Fibroblast of the conjunctiva (primary cell): ENCODE measurements at places on chromosomes 7 and 10.

GRCh38 chr10:105149371-105149891 is 508.3 kb downstream of the SORCS3 start:
- DNase-seq = no peak

- DNase-seq = no peak
Observed at GRCh38 chr10:386771-387592, 251.7 kb downstream of the ZMYND11 start.

DNA sequence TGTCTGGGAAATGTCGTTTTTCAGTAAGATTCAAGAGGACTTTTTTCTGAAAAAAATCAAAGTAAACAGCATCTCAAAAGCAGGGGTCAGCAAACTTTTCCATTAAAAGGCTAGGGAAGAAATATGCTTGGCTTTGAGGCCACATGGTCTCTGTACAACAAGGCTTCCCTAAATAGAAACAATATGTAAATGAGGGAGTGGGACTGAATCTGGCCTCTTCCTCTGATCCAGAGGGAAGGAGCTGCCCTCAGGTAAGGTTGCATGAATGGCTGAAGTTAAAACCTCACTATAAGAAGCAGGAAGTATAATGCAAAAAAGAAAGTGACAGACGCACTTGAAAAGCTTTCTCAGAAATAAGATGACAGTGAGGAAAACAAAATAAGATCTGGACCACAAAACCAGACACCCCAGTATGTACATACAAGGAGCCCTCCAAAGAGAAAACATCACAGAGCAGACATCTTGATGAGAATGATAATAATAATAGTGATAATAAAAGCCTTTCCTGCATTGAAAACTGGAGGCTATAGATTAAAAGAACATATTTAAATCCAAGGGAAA is 115.2 kb downstream of the PLXNA4 start:
- no peak for DNase-seq

- DNase-seq = no peak
Observed at GRCh38 chr7:61576-62360, 130.6 kb upstream of the FAM20C start.

DNA sequence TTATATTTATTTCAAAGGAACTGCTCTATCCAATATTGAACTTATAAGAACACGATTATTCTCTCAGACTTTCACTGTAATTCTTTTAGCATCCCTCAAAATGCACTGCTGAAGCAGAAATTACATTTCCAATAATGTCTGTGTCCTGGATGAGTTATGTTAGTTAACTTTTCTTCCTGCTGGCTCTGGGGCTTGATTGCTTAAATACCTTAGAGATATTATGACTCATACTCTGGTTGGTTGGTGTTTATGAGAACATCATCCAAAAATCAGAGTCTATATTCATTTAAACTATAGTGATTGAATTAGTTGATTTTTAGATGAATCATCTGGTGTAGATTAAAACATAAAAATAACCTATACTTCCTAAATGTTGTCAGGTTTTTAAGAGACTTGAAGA is 246.3 kb upstream of the VWC2 start:
- no peak for DNase-seq

DNA sequence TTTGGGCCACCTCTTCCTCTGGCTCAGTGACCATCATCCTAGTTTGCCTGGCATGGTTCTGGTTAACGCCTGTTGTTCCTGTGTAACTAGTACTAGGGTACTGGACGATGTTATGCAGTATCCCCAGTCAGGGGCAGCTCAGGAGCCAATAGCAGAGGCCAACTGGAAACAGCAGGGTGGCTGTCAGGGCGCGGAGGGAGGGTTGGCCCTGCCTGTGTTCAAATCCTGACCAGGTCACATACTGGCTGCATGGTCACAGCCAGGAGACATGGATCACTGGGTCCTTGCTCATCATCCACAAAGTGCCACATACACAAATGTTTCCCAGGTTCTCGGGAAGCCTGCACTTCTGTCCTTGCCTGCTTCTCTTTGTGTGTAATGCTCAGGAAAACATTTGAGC is 12.3 kb upstream of the RBP3 start:
- no peak for DNase-seq

DNA sequence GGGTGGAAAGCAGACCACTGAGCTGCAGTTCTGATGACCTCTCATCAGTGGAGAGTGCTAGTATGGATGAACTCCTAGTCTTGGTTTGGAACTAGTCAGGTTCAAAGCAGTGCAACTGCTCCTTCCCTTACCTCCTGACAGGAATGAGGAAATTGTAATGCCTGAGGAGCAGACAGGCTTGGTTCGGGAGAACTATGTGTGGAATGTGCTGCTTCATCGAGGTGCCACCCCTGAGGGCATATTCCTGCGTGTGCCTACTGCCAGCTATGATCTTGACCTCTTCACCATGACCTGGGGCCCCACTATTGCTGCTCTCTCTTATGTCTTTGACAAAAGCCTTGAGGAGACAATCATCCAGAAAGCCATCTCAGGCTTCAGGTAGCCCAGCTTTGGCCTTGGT is 27.4 kb upstream of the NFKB2 start:
- DNase-seq = no peak

- DNase-seq = no peak
Observed at GRCh38 chr7:132240262-132240661, 336.0 kb downstream of the PLXNA4 start.

DNA sequence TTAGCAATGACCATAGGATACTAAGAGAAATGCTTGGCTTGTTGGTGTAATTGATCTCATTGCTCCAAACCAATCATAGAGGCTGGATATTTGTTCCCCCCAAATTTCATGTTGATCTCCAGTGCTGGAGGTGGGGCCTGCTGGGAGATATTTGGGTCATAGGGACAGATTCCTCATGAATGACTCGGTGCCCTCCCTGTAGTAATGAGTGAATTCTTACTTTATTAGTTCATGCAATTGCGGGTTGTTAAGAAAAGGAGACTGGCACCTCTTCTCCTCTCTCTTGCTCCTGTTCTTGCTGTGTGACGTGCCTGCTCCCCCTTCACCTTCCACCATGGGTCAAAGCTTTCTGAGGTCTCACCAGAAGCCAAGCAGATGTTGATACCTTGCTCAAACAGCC is 630.1 kb downstream of the CALN1 start:
- no peak for DNase-seq

GRCh38 chr10:71023704-71024283 is 135.4 kb upstream of the PCBD1 start:
- no peak for DNase-seq

- peak; percentile 12 for DNase-seq
Observed at GRCh38 chr7:116706668-116707126, 34.7 kb downstream of the MET start.

- DNase-seq = no peak
Observed at GRCh38 chr7:23254051-23254681, 7.6 kb downstream of the GPNMB start.

DNA sequence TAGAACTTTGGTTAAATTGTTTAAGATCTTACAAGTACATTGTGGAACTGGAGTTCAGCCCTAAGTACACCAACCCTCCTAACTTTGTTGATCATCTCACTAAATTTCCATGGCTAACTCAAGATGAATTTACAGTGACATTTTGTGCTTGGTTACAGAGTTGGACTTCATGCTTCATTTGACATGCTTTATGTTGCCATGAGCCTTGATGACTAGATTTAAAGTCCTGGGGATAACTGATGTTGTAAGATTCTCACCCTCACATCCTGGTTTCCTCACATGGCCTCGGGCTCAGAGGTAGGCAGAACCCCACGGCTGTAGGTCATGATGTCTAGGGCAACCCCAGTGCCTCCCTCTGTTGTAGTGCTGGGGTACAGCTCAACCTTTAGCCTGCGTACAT is 397.2 kb upstream of the IGFBP3 start:
- no peak for DNase-seq

GRCh38 chr7:774161-775109 is 47.4 kb upstream of the PRKAR1B start:
- no peak for DNase-seq

DNA sequence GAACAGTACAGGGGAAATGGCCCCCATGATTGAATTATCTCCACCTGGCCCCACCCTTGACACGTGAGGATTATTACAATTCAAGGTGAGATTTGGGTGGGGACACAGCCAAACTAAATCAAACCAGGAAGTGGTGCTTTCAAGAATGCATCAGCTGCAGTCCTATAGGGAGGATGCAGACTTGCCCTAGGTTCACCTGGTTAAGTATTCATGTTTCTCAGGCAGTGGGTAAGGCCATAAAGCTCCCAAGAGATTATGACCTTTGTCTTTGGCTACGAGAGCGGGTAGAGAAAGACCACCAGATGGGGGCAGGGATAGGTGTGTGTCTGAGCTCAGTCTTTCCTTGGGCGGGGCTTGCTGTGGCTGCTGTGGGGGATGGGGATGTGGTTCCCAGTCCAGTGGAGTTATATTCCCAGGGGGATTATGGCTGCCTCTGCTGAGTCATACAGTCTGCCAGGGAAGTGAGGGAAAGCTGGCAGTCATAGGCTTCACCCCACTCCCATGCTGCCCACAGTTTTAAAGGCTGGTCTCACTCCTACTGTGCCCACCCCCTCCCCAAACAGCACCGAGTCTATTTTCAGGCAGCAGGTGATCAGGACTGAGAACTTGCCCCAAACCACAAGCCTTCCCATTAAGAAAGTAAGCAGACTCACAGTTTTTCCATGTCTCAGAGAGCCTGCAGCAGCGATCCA is 8.4 kb upstream of the R3HCC1L start:
- DNase-seq = no peak

DNA sequence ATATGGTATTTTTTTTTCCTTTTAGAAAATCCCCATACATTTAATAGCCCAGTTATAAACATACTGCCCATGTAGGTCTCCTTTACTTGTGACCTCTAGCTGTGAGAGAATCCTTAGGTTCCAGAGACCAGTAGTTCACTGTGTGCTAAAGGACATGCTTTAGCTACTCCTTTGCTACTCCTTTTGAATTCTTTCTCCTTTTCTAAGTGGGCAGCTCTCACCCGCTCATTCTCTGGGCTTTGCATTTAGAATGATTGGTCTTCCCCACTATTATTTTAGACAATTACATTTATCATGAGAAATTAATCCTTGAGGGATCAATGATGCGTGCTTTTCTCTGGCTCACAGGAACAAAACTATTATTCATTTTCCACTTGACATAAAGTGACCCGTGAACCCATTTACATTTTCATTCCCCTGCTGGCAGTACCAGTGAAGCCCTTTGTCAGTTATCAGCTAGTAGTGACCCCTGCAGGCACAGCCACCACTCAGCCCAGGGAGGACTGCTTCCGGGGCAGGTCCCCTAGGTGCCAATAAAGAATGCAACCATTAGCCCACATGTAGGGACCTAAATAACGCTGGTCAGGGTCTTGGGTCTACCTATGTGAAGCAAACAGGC is 844.3 kb downstream of the CNTNAP2 start:
- DNase-seq = no peak

DNA sequence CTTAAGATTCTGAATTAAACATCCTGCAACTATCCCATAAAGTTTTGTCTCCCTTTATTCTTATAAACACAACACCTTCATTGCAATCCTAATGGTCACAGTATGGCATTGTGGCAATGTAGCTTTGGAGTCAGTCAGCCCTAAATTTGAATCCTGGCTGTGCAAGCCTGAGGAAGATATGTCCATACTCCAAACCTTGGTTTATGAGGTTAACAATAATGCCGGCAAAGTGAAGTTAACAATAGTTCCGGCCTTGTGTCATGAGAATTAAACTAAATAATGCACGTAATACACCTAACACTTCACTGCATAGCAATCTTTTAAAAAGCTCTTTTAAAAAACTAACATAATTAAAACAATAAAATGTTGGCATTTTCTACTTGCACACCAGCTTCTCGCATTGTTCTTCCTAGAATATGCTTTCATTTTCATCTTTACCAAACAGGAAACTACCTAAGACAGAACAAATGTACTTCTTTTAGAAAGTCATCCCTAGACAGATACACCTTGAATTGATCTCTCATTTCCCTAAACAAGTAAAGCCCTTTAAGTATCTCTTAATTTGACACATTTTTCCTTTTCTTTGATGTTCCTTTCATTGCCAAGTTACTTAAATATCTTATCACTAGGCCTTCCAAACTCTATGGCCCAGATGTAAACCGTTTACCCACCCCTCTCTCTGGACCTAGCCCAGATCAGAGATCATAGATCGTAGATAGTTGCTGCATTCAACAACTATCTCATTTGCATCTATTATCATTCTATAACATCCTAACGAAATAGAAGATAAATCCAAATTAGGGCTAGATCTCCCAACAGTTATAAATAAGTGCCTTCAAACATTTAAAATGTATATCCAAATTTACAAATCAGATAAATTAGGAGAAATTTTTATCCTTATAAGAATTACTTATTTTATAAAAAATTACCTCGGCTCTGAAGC is 66.7 kb downstream of the CREB3L2 start:
- no peak for DNase-seq

DNA sequence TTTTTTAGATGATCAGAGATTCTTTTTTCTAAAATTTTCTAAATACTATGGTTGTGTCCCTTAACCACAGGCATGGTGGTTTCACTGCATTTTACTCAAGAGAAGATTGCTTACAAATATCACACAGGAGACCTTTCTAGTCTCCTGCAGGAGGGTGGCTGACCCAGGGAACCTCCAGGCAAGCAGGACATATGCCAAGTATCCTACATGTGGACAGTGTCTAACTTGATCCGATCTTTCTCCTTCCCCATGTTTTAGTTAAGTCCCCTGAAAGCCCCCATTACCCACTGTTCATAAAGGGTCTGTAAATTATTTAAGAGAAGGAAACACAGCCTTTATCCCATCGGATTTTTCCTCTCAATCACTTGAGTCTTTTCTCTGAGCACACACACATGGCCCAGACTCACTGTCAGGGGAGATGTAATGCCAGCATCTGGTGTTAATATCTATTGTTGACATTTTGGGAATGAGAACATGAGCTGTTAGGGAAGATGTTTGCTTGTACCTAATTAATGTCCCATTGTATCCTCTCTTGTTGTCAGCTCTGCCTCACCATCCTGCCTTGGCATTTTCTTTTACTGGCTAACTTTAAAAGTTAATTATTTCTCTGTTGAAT is 755.2 kb downstream of the AUTS2 start:
- peak; percentile 28 for DNase-seq

DNA sequence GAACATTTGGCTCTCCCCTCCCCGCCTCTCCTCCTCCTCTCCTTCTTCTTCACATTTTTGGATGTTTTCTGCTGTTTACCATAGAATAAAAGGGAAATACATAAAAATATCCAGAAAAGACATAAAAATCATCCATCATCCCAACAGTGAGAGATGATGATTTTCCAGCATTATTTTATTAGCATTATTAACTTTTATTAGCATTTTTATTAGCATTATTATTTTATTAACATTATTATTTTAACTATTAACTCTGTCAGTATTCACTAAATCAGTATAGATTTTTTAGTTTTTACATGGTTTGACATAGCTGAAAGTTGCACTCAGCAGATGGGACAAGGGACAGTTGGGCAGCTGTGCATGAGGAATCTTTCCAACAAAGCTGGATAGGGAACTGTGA is 16.2 kb upstream of the SLC35B4 start:
- no peak for DNase-seq

- no peak for DNase-seq
Observed at GRCh38 chr10:49186613-49187012, 1.6 kb downstream of the TMEM273 start.

GRCh38 chr7:114818501-114818900 is 103.4 kb upstream of the MDFIC start:
- peak; percentile 32 for DNase-seq
